ENCODE measurements at places on chromosomes 2 and 18. TPM values are rescaled to one million over a fixed set of nuclear protein-coding genes. Genes with fewer than 3 reads are reported as not detected.
A peak's percentile ranks its signal among the peaks of the same experiment; 100 is the strongest.

DNA sequence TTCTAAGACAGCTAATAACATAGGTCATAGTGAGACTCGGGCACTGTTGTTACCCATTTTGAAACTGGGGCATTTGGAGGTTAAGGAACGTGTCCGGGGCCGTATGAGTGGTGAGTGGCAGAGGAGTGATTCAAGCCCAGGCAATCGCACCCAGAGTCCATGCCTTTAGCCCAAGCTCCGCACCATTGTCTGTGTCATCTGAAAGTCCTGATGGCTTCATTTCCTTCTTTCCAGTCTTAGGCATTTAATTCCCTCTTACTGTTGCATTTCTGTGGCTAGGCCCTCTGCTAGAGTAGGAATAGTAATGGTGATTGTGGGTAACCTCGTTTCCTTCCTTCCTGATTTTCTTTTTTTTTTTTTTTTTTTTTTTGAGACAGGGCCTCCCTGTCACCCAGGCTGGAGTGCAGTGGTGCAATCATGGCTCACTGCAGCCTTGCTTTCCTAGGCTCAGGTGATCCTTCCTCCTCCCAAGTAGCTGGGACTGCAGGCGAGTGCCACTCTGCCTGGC is 49.8 kb upstream of the ASB1 start:
- H3K4me3 ChIP-seq, result no peak overlapping the region
- DNase-seq, result no peak
- H3K27me3 ChIP-seq, result no peaks in the 10 kb centered on the region
- H3K4me1 ChIP-seq, result no peaks in the 10 kb centered on the region
- H3K36me3 ChIP-seq, result no peaks in the 10 kb centered on the region
- H3K27ac ChIP-seq, result no peak overlapping the region

Gene PPP3R1
- total RNA-seq, result 34.1 TPM

DNA sequence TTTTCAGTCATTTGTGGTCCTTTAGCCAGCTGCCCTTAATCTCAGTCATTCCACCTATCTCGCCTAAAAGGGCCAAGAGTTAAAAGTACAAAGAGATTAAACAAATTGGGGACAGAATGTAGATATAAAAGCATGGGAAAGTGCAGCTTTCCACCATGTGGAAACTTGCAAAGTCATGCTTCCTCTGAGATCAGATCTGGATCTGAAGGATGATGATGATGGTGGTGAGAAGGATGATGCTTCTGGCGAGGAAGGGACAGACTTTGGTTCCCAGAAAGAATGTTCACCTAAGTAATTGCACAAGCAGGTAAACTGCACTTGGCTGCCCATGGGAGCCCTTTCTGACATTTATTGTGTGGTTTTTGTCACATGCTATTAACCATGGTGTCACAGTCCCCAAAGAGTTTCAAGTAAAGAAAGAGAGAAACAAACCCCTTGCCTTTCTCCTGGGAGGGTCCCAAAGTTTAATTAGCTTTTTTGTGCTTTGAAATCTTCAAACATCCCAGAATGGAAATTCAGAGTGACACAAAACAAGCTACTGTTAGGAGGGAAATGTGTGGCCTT is 34.7 kb downstream of the KLF7 start:
- H3K36me3 ChIP-seq, result no peaks in the 10 kb centered on the region
- H3K4me3 ChIP-seq, result no peak overlapping the region
- H3K27me3 ChIP-seq, result no peaks in the 10 kb centered on the region
- H3K27ac ChIP-seq, result peak overlapping the region; percentile 50
- H3K4me1 ChIP-seq, result peaks cover 5% of the 10 kb centered on the region
- no peak for DNase-seq

DNA sequence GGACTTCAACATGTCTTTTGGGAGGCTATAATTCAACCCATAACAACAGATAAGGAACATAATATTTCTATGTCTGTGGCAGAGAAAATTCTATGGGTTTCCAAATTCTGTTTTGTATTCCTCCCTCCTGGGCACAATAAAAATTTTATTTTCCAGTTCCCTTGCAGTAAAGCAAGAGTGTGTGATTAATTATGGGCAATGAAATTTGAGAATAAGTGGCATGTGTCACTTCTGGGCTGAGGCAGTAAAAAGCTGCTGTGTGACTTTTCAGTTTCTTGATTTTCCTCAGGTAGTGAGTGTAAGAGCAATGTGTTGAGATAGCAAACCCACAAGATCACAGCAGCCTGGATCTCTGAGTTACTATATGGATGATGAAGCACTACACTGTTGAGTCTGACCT is 216.4 kb downstream of the MEIS1 start:
- H3K36me3 ChIP-seq, result no peaks in the 10 kb centered on the region
- no peaks in the 10 kb centered on the region for H3K27me3 ChIP-seq
- no peak for DNase-seq
- no peak overlapping the region for H3K27ac ChIP-seq
- H3K4me1 ChIP-seq, result no peaks in the 10 kb centered on the region

DNA sequence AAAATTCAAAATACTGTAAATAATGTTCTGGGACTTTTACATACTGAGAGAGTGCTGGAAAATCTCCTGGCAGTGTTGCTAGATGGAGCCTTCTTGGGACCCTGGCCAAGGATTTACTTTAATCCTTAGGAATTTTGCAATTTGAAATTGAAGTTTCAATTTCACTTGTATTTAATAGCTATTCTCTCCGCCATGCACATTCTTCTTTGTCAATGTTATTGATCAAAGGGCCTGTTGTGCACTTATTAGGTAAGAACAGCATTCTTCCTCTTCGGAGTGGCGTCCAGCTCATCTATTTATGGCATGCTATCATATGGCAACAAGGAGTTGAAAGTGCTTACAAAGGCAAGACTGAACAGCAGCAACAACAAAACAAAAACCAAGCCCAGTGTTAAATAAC is 40.1 kb upstream of the SOS1 start:
- no peak overlapping the region for H3K27ac ChIP-seq
- no peaks in the 10 kb centered on the region for H3K4me1 ChIP-seq
- no peaks in the 10 kb centered on the region for H3K36me3 ChIP-seq
- H3K4me3 ChIP-seq, result no peak overlapping the region
- no peaks in the 10 kb centered on the region for H3K27me3 ChIP-seq

Gene CNGA3
- not detected for total RNA-seq

- no peak overlapping the region for H3K4me3 ChIP-seq
- H3K36me3 ChIP-seq, result no peaks in the 10 kb centered on the region
- DNase-seq, result no peak
- peaks cover 4% of the 10 kb centered on the region for H3K4me1 ChIP-seq
- no peaks in the 10 kb centered on the region for H3K27me3 ChIP-seq
Observed at GRCh38 chr2:233486778-233487552, 79.6 kb downstream of the USP40 start.

GRCh38 chr2:42214669-42215068 is 45.5 kb downstream of the EML4 start:
- H3K36me3 ChIP-seq, result no peaks in the 10 kb centered on the region
- no peak overlapping the region for H3K4me3 ChIP-seq
- DNase-seq, result no peak
- no peaks in the 10 kb centered on the region for H3K27me3 ChIP-seq

DNA sequence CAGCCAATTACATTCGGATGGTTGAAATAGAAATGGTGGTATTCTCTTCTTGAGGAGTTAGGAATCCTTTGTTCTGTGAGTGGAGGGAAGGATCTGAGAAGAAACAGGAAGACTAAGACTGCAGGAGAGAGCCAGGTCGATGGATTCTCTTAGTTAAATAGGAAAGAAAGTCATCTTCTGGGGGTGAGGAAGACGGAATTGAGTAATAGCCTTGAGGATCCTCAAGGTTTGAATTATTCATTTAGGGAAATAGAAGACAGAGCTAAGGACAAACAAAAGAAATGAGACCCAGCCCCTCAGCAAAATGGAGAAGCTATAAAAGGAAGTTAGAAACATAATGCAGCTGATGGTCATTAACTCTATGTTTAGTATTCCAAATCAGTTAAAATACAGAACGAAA is 1.8 kb downstream of the LAPTM4A start:
- H3K36me3 ChIP-seq, result no peaks in the 10 kb centered on the region
- no peak for DNase-seq
- peaks cover 5% of the 10 kb centered on the region for H3K4me1 ChIP-seq
- peak overlapping the region; percentile 100 for H3K27ac ChIP-seq

Gene CD28
- 2.2 TPM for total RNA-seq

DNA sequence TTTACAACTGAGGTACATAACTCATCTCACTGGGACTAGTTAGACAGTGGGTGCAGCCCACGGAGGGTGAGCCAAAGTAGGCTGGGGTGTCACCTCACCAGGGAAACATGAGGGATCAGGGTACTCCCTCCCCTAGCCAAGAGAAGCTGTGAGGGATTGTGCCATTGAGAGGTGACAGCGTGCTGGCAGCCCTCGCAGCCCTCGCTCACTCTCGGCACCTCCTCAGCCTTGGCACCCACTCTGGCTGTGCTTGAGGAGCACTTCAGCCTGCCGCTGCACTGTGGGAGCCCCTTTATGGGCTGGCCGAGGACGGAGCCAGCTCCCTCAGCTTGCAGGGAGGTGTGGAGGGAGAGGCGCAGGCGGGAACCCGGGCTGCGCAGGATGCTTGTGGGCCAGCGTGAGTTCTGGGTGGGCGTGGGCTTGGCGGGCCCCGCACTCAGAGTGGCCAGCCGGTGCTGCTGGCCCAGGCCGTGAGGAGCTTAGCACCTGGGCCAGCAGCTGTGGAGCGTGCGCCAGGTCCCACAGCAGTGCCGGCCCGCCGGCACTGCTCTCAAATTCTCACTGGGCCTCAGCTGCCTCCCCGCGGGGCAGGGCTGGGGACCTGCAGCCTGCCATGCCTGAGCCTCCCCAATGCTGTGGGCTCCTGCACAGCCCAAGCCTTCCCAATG is 44.5 kb upstream of the FAM110C start:
- no peak overlapping the region for H3K4me3 ChIP-seq
- H3K36me3 ChIP-seq, result no peaks in the 10 kb centered on the region
- DNase-seq, result no peak
- no peaks in the 10 kb centered on the region for H3K4me1 ChIP-seq
- no peaks in the 10 kb centered on the region for H3K27me3 ChIP-seq

- DNase-seq, result no peak
- H3K27ac ChIP-seq, result no peak overlapping the region
- no peak overlapping the region for H3K4me3 ChIP-seq
- H3K36me3 ChIP-seq, result no peaks in the 10 kb centered on the region
Observed at GRCh38 chr18:6044773-6045172, 149.5 kb upstream of the TMEM200C start.

DNA sequence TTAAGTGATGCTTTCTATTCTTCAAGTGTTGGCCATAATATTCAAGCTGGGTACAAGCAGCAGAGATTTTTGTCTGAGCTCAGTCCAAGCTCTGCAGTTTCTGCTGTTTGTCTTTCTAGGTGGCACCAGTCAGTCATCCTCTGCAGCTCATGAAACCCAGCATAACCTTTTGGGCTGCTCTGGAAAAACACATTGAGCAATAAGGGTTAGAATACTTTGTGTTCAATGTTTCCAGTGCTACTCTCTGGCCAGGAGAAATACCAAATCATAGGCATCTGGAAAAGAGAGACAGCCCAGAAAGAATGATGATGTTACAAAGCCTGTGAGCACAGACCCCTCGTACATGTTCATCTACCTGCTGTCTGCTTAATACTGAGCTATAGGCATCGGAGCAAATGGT is 19.5 kb upstream of the WIPF1 start:
- no peak for DNase-seq
- no peak overlapping the region for H3K27ac ChIP-seq
- no peaks in the 10 kb centered on the region for H3K27me3 ChIP-seq
- no peak overlapping the region for H3K4me3 ChIP-seq

GRCh38 chr2:121038891-121039616 is 245.9 kb downstream of the TFCP2L1 start:
- no peak overlapping the region for H3K4me3 ChIP-seq
- H3K36me3 ChIP-seq, result no peaks in the 10 kb centered on the region
- H3K27ac ChIP-seq, result peak overlapping the region; percentile 76
- no peaks in the 10 kb centered on the region for H3K27me3 ChIP-seq
- no peak for DNase-seq

GRCh38 chr2:167336213-167336612 is 447.9 kb downstream of the XIRP2 start:
- no peak overlapping the region for H3K4me3 ChIP-seq
- no peak overlapping the region for H3K27ac ChIP-seq
- DNase-seq, result no peak
- no peaks in the 10 kb centered on the region for H3K36me3 ChIP-seq

GRCh38 chr2:218679119-218679518 is 7.2 kb downstream of the STK36 start:
- DNase-seq, result no peak
- H3K36me3 ChIP-seq, result no peaks in the 10 kb centered on the region
- no peak overlapping the region for H3K4me3 ChIP-seq
- no peaks in the 10 kb centered on the region for H3K27me3 ChIP-seq
- H3K4me1 ChIP-seq, result no peaks in the 10 kb centered on the region

DNA sequence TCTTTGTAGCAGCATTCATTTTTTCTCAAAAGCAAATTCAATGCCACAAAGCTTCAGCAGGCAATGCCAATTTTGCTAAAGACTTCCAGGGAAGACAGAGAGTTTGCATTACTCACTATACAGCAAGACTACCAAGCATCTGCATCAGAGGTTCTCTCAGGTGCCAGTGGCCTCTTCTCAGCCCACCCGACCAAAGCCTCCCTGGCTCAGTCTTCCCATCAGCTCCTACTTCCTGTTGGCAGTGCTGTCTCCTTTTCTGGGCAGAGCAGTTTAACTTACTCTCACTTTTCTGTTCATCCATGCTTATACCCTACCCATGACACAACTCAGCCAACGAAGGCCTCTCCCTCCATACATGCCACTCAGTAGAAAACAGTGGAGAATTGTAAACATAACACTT is 157.1 kb downstream of the TRABD2A start:
- no peak overlapping the region for H3K27ac ChIP-seq
- H3K27me3 ChIP-seq, result no peaks in the 10 kb centered on the region
- no peak overlapping the region for H3K4me3 ChIP-seq
- H3K36me3 ChIP-seq, result no peaks in the 10 kb centered on the region
- DNase-seq, result no peak

Gene VIT
- 7.9 TPM for total RNA-seq

GRCh38 chr18:48098538-48098937 is 168.1 kb upstream of the SMAD2 start:
- H3K27me3 ChIP-seq, result no peaks in the 10 kb centered on the region
- H3K36me3 ChIP-seq, result no peaks in the 10 kb centered on the region

GRCh38 chr2:209340522-209340921 is 83.3 kb upstream of the MAP2 start:
- H3K4me1 ChIP-seq, result no peaks in the 10 kb centered on the region
- no peak for DNase-seq
- no peak overlapping the region for H3K4me3 ChIP-seq
- H3K36me3 ChIP-seq, result no peaks in the 10 kb centered on the region

Gene RAB10
- total RNA-seq, result 82.6 TPM

GRCh38 chr2:64482765-64483504 is 29.0 kb downstream of the LGALSL start:
- no peak overlapping the region for H3K4me3 ChIP-seq
- H3K4me1 ChIP-seq, result no peaks in the 10 kb centered on the region
- H3K27me3 ChIP-seq, result no peaks in the 10 kb centered on the region
- H3K27ac ChIP-seq, result peak overlapping the region; percentile 71
- no peaks in the 10 kb centered on the region for H3K36me3 ChIP-seq
- peak; percentile 65 for DNase-seq

- DNase-seq, result no peak
- no peak overlapping the region for H3K4me3 ChIP-seq
- no peaks in the 10 kb centered on the region for H3K4me1 ChIP-seq
- no peaks in the 10 kb centered on the region for H3K36me3 ChIP-seq
- no peaks in the 10 kb centered on the region for H3K27me3 ChIP-seq
Observed at GRCh38 chr2:102484310-102485061, 11.5 kb downstream of the SLC9A4 start.
